Kasumi-1 (cell line): ENCODE measurements at places on chromosomes 3 and 15.

GRCh38 chr3:111714305-111714704, 119.2 kb upstream of the ZBED2 start:
- DNase-seq: peak; percentile 5

DNA sequence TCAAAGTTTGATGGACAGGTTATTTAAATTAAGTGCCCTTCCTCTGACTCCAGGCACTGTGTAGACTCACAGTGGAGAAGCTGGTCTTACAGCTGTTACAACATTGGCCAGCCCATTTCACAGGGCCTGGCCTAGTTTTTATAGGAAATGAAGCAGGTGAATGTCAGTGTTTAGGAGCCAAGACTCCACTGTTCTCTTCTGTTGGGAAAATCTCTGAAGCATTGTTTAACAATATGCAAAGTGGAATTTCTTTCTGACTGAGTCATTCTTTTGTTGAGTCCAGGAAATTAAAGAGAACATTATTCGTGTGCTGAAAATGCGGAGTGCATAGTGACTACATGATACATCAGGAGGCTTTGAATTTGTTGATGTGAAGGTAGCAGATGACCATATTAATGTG, 64.7 kb downstream of the ARRDC4 start:
- DNase-seq: no peak

- DNase-seq: no peak
These were observed 230.9 kb upstream of the EIF1B start for GRCh38 chr3:40078590-40078989.

DNA sequence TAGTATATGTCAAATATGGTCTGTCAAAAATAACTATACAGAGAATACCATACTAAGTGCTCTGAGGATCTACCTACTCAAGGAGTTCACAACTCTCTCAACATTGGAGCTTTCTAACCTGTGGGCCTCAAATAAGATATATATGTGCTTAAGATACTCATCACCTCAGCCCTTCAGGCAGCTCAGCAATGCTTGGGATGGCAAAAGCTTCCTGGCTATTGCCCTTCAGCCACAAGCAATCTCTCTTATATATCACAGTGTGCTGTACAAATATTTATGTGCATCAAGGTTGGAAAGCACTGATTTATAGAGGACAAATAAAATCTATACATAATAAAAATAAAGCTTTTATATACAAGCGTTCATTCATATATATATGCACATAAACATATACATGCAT, 40.3 kb downstream of the ICE2 start:
- no peak for DNase-seq

- DNase-seq: no peak
These were observed 3.0 kb downstream of the MEF2A start for GRCh38 chr15:99568625-99569352.

DNA sequence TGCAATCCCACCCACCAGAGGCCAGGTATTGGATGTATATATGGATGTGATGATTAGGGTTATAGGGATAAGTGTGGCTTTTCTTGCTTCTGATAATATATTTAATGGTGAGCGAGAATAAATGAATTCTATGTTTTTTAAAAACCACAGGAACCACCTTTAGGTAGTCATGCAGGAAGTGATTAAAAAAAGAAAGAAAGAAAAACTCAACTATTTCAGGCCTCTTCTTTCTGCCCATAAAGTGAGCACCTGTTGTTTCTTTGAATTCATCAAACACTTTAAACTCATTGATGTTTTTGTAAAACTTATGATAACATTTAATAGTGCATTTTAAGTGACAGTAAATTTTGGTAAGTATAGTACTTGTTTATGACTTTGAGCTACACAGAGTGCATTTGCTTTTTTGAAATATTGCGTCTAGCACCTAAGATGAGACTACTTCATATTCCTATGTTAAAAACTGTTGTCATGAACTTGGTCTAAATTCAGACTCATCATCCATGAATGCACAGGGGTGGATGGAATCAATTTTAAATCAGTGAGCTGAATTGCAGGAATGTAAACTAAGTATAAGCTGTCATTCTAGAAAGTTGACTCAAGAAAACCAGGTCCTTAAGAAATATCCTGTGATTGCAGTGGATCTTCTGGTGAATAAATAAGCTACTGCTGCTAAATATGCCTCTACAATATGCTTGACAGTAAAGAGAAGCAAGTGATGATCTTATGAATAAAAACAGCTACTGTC, 764.4 kb upstream of the NECTIN3 start:
- no peak for DNase-seq

DNA sequence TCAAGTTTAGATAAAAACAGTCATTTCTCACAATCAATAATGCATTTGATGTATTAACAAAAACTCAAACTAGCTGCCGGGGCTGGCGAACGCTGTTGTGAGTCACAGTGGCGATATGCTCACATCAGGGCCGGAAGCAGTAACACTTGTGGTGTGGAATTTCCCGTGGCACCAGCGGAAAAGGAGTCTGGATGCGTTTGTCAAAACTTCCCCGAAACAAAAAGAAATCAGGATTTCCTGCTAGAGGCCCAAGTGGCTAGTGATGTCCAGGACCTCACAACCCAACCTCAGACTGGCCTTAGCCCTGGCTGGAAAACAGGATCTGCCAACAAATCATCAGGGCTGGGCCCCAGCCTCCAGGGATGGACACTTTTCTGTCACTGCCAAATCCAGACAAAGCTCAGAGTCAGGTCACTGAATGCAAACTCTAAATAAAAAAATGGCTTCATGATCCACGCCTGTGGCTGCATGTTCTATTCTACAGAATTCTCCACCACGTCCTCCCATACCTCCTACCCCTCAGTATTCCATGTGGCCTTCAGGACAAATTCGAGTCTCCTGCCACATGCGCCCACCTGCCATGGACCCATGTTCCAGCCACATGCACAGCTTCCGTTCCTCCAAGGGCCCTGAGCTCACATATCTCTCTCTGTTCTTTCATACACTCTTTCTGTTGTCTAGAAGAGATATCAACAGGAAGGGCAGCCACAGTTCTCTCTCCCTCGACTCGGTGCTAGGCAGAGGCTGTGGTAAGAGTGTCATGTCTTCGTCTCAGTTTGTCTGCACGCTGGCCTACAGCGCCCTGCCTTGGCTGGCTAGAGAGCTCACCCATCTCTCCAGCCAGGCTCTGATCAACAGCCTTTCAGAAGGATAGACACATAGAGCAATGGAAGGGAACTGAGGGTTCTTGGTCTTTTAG, 35.4 kb downstream of the EHD4 start:
- DNase-seq: peak; percentile 11

GRCh38 chr15:58038426-58039078, 27.0 kb downstream of the ALDH1A2 start:
- no peak for DNase-seq

GRCh38 chr3:117540597-117540996, 831.0 kb downstream of the TUSC7 start:
- DNase-seq: no peak

- no peak for DNase-seq
These were observed 68.6 kb downstream of the FILIP1L start for GRCh38 chr3:100045696-100046095.

DNA sequence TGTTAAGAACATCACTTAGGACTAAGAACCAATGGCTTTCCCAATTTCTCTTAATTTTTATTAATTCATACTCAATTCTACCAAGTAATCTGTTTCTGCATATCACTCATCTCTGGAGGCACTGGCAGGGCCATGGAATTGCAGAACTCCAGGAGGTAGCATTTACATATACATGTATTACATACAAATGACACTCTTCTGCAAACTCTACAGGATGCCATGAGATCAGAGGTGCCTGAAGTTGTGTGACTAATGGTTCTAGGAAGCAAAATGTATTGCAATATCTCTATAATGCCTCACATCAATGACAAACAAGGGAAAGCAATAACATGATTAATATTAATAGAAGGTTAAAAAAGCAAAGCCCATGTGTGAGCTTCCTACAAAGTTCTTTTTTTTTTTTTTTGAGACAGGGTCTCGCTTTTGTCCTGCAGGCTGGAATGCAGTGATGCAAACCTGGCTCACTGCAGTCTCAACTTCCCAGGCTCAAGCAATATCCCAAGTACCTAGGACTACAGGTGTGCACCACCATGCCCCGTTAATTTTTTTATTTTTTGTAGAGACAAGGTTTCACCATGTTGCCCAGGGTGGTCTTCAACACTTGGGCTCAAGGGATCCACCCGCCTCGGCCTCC, 33.0 kb downstream of the DENND6A start:
- no peak for DNase-seq

DNA sequence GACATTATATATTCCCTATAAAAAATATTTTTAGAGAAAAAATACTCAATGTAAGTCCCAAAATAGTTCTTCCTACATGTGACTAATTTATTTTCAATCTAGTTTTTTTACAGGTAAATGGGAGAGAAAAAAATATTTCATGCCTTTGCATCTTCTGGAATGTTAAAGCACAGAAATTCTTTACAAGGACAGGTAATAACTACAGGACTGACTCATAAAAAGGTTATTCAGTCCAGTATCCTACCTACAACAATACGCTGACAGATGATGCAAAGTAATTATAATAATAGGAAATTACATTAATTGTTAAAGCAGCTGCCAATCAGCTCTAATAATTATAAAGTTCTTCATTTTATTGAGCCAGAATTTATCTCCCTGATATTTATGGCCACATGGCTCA, 147.5 kb downstream of the MYO9A start:
- no peak for DNase-seq

DNA sequence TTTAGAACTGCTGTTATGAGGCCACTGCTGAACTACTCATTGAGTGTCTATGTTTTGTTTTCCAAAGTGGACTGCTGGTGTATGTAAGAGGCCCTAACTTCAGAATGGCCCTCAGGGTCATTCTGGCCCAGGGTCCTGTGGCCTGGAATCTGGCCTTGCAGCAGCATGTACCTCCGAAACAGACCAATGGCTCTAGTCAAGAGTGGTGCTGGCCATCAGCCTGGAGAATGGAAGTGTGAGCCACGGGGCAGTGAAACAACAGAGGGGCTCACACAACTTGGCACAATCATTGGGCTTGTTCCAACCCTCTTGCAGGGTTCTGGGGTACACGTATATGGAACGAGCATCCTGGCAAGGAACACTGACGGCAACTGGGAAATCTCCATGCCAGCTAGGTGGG, 40.5 kb downstream of the SCN5A start:
- no peak for DNase-seq

DNA sequence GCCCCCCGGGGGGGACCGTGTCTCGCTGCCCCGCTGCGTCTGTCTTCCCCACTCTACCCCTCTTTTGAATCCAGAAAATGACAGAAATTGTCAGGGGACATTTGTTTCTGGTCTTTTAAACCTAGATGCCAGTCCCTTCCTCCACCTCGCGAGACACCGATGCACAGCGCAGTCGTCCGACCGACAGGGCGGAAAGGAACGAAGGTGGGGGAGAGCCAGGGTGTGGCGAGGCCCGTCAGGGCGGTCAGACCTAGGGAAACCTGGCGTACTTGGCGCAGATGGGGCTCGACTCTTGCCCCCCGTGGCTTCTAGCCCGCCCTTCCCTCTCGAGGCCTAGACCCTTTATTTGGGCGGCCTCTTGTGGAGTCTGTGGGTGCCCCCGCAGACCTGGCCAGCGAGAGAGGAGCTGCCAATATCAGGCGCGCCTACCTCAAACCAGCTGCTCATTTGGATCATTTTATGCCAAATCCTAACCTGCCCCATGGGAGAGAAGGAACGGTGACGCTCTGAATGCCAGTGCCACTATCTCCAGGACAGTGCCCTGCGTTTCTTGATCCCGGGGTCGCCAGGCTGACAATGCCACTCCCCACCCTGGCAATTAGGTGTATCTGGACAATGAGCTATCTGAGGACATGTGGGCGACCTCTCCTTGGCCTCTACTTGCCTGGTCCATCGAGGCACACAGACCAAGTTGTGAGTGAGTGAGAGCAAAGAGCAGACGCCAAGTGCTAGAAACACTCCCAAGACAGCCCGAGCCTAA, 500 bp upstream of the RAB6B start:
- peak; percentile 21 for DNase-seq

DNA sequence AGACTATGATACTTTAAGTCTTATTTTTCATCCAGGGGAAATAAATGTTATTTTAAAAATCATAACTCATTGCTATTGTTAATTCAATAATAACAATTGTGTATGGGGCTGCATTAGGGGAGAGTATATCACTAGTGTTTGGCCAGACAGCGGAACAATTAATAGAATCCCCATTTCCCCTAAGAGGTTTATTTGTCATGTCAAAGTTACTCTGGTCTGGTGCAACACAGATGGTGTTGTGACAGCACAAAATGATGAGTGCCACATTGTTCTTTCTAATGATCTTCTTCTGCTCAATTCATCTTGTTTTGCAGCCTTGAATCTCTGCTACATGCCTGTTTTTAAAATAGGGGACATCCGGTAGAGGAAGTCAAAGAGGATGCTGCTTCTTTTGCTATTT, 351.6 kb downstream of the NSUN3 start:
- DNase-seq: no peak
